ENCODE measurements at places on chromosomes 2 and 18. TPM values are rescaled to one million over a fixed set of nuclear protein-coding genes. Genes with fewer than 3 reads are reported as not detected.

GRCh38 chr2:152062125-152063091, 36.4 kb downstream of the CACNB4 start:
- no peaks in the 10 kb centered on the region for H3K27me3 ChIP-seq
- no peak overlapping the region for H3K4me3 ChIP-seq
- no peaks in the 10 kb centered on the region for H3K36me3 ChIP-seq
- no peak for DNase-seq

VSNL1 gene
- 4.6 TPM for total RNA-seq

KIAA2012 gene
- total RNA-seq = not detected

DNA sequence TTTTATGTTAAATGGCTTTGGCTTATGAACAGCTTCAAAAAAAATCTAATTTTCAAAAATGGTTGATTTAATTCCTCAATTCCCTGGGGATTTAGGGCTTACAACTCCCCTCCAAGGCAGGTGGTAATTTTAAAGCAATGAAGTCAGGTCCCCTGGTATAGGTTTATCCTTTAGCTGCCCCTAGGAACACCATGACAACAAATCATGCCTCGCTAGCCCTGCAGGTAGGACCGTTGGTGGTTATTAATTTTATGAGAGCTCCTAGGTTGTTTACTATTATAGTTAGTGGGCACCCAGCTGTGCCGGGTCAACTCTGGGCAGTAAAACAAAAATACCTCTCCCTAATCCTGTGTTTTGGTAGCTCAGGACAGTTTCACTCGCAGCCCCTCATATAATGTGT, 26.2 kb upstream of the MBOAT2 start:
- no peaks in the 10 kb centered on the region for H3K4me1 ChIP-seq
- H3K36me3 ChIP-seq = no peaks in the 10 kb centered on the region
- DNase-seq = no peak
- no peak overlapping the region for H3K27ac ChIP-seq
- H3K4me3 ChIP-seq = no peak overlapping the region

DNA sequence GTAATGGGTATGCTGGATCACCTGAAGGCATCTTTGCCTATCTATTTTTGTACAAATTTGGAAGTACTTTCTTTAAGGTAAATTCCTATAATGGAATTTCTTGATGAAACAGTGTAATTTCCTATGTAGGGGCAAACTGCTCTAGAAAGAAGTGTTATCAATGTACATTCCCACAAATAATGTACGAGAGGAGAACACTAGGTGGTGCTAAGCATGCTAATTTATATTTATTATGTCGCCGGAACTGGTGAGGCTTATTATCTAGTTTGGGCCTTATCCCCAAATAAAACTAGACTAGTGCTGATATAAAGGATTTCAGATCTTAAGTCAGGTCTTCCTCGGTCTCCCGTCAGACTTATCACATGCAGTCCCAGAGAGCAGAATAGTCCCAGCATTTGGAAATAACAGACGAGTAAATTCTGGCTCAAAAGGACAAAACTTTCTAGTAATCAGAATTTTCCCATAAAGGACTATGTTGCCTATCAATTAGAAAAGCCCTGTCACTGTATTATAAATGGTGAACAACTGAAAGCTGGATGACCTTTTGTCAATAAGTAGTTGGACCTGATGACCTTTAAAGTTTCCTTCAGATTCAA, 86.9 kb upstream of the RBBP8 start:
- no peaks in the 10 kb centered on the region for H3K27me3 ChIP-seq
- DNase-seq = peak; percentile 21
- H3K36me3 ChIP-seq = no peaks in the 10 kb centered on the region
- H3K4me1 ChIP-seq = peaks cover 14% of the 10 kb centered on the region
- H3K4me3 ChIP-seq = no peak overlapping the region

CRYBA2 gene
- not detected for total RNA-seq

AQP12B gene
- total RNA-seq = not detected
